Activated naive CD4-positive, alpha-beta T cell treated with Interleukin-2 at 50 U/mL for 16 hours (primary cell): ENCODE measurements at places on chromosomes 7 and 10.

- no peak for DNase-seq
Measured at GRCh38 chr7:70420381-70420662, 711.6 kb upstream of the GALNT17 start.

GRCh38 chr10:129530581-129530980, 63.5 kb downstream of the MGMT start:
- DNase-seq, result no peak

- DNase-seq, result no peak
Measured at GRCh38 chr7:69018200-69018599, 580.1 kb upstream of the AUTS2 start.

- DNase-seq, result no peak
Measured at GRCh38 chr10:116757246-116757645, 14.9 kb upstream of the HSPA12A start.

DNA sequence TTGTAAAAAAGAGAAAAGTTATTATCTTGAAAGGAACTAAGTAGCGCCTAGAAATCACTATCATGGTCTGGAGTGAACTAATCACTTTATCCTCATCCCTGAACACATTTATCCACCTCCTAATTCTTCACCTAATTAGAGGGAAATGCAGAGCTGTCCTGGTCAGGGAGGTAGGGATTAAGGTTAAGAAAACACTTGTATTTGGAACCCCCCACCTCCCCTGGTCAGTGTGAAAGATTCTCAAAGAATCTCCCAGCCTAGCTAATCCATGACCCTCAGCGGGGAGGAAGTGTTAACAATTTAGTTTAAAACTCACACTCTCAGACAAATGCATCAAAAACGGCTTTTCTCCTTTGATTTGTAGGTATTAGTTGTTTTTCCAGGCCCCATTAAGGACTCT, 83.8 kb downstream of the FAM204A start:
- no peak for DNase-seq

GRCh38 chr10:29761916-29762315, 127.1 kb upstream of the SVIL start:
- DNase-seq, result no peak

DNA sequence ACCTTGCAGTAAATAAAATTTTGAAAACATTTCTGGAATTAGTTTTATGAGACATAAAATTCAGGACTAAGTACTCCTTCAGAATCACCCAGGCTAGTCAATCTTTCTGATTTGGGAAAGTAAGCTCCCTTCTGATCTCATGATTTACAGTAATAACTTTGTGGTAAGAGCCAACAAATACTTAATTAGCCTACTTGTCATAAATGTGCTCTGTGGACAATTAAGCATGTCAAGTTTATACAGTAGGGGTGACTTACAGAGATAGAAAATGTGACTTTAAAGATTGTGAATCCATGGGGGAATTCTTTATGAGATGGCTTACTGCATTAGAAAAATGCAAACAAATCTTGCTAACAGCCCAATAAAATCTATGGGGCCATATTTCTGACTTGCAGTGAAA, 616.9 kb upstream of the GHITM start:
- no peak for DNase-seq

- DNase-seq, result no peak
Measured at GRCh38 chr7:95674101-95674500, 77.8 kb upstream of the PDK4 start.

- DNase-seq, result no peak
Measured at GRCh38 chr7:122597277-122597676, 101.6 kb downstream of the RNF133 start.

DNA sequence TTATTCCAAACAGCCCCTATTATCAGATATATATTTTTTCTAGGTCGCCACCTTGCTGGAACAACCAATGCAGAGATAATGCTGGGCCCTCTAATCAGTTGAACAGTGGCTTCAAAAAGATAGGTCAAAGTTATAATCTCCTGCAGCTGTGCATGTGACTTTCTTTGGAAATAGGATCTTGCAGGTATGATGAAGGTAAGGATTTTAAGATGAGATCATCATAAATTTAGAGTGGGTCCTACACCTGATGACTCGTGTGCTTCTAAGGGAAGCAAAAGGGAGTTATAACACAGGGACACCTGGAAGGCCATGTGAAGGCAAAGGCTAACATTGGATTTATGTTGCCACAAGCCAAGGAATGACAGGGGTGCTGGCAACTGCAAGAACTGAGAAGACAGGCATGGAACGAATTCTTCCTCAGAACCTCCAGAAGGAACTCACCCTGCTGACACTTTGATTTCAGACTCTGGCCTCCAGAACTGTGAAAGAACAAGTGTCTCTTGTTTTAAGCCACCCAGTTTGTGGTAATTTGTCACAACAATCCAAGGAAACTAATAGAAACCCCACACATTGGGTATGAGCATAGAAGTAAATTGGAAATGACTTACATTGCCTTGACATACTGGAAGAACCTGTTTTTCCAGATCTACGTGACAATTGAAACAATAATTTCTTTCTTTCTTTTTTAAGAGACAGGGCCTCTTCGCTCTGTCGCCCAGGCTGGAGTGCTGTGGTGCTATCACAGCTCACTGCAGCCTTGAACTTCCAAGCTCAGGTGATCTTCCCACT, 34.4 kb downstream of the CCDC71L start:
- DNase-seq, result no peak

DNA sequence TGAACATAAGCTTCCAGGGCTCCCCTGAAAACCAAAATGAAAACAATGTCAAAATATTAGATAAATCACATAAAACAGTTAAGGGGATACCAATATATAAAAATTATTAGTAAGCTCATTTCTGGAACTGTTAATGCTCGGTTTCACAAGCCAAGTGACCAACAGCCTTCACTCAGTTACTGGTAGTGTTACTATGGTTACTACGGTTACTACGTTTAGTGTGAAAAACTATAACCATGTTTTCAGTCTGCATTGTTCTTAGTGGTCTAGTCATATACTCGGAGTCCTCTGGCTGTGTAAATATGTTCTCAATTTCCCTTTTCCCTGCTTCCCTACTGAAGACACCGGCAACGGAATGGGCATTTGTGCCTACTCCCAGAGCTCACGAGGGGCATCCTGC, 34.8 kb downstream of the HBP1 start:
- DNase-seq, result no peak

DNA sequence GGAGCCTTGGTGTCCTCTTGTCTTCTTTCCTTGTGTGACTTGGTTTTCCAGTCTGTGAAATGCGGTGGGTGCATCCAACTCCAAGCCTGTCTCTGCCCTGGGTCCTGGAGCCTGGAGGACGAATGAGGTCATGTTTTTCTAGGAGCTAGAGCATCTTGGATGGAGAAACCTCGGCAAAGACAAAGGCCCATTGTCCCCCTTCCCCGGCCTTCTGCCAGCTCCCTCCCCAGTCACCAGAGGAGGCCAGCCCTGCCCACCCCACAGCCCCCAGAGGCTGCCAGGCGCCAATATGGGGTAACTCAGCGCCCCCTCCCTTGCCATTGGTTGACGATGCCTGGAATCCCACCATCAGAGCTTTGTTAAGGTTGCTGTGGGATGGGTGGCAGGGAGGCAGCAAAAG, 40.4 kb downstream of the KCTD7 start:
- DNase-seq, result no peak

GRCh38 chr10:31698181-31698830, 230.3 kb downstream of the ARHGAP12 start:
- no peak for DNase-seq

GRCh38 chr10:113052076-113052830, 102.2 kb downstream of the TCF7L2 start:
- DNase-seq, result no peak

- DNase-seq, result no peak
Measured at GRCh38 chr7:20301311-20301939, 29.3 kb upstream of the ITGB8 start.

- no peak for DNase-seq
Measured at GRCh38 chr10:117442521-117442920, 67.3 kb upstream of the PDZD8 start.

- no peak for DNase-seq
Measured at GRCh38 chr10:21057436-21057835, 160.3 kb upstream of the NEBL start.

DNA sequence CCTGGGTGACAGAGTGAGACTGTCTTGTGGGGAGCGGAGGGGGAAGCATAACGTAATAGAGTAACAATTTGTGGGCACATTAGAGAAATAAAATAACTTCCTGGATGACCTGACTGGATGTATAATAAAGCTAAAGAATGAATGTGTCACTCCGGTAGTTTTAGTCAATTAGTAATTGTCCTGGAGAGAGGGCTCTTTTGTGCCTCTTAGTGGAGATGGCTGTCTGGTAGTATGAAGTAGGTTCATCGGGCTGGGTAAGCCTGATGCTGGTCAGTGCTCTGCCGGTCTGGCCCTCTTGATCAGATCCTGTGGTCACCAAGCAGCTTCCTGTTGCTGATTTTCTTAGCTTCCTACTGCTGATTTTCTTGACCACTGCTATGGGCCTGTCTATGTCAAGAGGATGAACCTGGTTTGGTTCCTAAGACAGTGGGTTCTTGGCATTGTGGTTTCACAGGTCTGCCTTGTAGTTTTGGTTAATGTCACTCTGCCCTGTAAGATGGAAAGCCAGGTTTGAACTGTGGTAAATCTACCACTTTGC, 34.1 kb downstream of the ZRANB1 start:
- DNase-seq, result no peak

DNA sequence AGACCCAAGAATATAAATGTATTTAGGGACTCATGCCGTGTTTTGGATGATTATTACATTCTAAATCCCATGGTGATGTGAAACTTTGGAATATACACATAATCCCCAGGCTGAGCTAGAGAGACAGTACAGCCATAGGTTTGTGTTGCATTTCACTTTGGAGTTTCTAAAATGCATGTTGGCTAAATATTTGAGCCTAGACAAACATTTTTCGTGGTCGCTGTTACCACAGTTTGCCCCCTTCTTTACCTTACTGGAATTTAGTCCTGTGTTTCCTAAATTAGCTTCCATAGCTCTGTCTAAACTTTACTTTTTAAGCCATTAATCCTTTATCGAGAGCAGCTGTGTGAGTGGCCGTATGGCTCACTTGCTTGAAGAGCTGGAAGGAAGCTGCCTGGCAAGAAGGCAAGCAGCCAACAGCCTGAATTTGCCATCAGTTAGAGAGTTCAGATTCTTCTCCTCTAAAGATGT, 192.0 kb downstream of the BICC1 start:
- no peak for DNase-seq

DNA sequence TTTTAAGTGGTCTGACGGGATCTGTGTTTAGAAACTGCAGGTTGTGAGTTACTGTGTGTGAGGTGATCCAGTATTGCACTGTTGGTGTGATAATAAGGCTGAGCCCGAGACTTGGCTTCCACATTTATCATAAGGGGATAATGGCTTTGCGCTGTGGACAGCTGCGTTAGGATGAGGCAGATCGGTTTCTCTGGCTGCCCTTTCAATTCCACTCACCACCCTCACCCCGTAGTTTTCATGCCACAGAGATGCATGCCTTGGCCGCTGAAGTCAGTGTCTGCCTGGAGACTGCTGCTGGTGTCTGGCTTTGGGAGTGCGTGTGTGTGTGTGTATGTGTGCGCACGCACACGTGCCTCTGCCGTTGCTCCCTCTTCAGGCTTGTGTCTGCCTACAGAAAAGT, 273.0 kb downstream of the CCDC3 start:
- DNase-seq, result no peak

DNA sequence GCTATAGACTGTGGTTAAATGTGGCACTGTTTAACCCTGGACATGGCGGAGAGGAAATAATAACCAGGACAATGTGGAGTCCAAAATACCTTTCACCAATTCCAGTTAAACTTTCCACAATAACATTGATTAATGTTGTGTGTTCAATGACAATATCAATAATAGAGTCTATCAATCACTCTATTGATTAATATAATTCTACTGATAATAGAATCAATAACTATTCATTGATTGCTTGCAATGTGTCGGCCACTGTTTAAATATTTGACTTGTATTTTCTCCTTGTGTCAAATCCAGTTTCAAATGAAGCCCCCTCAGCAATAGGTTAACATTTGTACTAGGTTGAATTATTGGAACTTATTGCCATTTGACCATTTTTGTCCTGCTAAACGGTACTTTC, 187.0 kb downstream of the PTPN20 start:
- DNase-seq, result no peak

- DNase-seq, result no peak
Measured at GRCh38 chr10:184911-185310, 49.7 kb downstream of the ZMYND11 start.
